Activated gamma-delta T cell treated with anti-CD3 and anti-CD28 coated beads, Interleukin-2, amount 50 U/mL, for 16 hours (primary cell): ENCODE measurements at places on chromosomes 1 and 21.

GRCh38 chr1:234437423-234438171 is 41.4 kb downstream of the TARBP1 start:
- no peak for DNase-seq

GRCh38 chr1:203663294-203663693 is 36.7 kb downstream of the ATP2B4 start:
- DNase-seq = no peak

DNA sequence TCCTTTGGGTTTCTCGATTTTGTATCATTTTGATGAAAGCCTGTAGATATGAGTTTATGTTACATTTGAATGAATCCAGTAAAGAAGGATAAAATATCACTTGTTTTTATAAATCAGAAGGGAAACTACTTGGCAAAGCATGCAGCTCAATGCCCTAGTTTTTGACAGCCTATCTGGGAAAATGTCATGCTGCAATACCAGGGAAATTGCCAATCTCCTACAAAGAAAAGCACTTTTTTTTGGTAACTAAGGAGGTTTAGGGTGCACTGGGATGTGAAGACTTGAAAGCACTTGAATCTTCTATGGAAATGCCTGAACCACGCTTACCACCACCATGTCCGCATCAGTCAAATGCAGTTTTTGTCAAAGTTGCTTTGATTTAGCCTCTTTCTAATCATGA is 446.9 kb upstream of the LRRC7 start:
- no peak for DNase-seq

DNA sequence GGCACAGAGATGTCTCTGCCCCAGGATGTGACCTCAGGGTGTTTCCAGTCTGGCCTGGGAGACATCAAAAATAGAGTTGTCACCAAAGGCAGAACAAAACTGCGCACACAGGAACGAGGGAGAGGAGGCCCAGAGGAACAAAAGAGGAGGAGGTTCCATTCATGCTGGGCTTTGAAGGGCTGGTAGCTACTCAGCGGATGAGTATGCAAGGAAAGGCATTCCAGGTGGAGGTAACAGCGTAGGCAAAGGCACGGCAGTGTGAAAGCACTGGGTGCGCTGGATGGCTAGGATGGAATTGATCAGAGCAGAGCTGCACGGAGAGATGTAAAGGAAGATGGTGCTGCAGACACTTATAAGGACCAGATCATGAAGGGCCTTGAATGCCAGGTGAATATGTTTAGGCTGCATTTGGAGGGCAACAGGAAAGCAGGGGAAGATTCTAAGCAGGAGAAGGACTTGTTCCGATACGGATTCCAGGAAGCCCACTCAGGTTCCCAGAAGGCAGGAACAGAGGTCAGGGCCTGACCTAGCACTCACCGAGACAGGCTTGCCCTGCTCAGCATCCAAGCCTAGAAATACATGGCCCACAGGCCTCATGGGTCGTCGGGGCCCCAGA is 6.3 kb downstream of the COL16A1 start:
- DNase-seq = no peak

DNA sequence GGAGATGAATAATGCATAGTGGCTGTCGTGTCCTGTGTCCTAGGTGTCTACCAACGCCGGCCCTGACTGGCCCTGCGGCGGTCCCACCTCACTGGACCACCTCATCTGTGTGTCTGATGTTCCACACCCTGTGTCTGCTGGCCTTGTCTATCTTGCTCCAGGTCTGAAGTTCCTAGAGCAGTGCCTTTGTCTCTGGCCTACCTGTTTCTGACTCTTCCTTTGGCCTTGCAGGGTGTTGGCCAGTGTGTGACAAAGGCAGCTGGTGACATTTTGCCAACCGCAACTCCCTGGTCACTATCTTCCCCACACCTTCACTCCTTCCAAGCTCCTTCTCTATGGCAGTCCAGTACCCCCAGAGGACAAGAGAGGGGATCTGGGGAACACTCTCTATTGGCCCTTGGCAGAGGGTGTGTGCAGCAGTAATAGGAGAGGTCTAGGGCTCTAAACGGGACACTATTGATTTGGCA is 1.4 kb upstream of the AHDC1 start:
- no peak for DNase-seq

GRCh38 chr1:3992103-3992556 is 92.1 kb upstream of the C1orf174 start:
- DNase-seq = no peak

- DNase-seq = no peak
These were observed 182.3 kb downstream of the BARHL2 start for GRCh38 chr1:90534663-90535295.

DNA sequence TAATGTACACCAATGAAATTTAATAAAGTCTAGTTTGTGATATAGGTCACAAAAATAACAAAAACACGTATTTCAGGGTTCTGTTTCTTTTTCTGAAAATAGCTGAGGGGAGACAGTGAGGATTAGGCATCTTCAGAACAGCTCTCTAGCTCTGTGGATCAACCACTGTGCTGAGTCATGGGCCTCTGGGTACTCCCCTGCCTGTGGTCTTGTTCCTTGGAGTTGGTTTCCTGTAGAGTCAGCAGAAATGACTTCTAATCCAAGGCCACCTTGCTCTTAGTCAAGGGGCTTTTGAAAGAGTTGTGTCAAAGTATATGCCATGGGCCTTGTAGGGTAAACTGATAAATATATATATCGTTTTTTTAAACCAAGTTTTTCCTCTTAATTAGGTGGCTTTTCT is 141.8 kb upstream of the ZRANB2 start:
- no peak for DNase-seq

GRCh38 chr1:48018799-48019198 is 21.6 kb upstream of the TRABD2B start:
- DNase-seq = no peak

GRCh38 chr21:14711287-14711686 is 165.2 kb upstream of the SAMSN1 start:
- DNase-seq = no peak

- no peak for DNase-seq
These were observed 20.4 kb downstream of the PRPF38A start for GRCh38 chr1:52424813-52425212.

DNA sequence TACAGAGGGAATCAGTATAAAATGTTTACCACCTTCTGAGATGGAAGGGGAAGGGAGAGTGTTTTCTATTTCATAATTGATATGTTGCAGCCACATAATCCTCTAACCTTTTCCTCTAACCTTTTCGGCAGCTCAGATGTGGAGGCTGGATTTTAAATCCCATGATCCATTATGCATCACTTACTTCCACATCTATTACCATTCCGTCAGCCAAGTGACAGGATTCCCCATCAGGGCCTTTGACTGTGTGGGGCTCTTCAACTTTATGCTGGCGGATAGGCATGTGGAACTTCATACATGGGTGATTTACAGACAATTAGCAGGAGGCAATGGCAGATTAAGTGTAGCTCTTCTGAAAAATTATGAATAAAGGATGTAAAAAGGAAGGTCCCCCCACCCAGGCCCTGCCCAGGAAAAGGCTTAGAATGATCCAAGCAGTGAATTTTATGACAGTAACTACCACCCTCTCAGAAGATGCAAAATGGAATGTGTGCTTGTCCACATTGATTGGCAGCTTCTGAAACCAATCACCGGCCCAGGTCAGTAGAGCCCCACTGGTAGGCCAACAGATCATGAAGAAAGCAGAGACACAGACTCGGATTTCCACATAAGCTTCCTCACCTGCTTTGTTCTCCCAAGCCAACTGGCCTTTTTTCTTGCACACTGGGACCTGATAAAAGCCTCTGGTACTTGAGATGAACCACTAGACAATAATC is 147.0 kb downstream of the ST6GALNAC5 start:
- no peak for DNase-seq

DNA sequence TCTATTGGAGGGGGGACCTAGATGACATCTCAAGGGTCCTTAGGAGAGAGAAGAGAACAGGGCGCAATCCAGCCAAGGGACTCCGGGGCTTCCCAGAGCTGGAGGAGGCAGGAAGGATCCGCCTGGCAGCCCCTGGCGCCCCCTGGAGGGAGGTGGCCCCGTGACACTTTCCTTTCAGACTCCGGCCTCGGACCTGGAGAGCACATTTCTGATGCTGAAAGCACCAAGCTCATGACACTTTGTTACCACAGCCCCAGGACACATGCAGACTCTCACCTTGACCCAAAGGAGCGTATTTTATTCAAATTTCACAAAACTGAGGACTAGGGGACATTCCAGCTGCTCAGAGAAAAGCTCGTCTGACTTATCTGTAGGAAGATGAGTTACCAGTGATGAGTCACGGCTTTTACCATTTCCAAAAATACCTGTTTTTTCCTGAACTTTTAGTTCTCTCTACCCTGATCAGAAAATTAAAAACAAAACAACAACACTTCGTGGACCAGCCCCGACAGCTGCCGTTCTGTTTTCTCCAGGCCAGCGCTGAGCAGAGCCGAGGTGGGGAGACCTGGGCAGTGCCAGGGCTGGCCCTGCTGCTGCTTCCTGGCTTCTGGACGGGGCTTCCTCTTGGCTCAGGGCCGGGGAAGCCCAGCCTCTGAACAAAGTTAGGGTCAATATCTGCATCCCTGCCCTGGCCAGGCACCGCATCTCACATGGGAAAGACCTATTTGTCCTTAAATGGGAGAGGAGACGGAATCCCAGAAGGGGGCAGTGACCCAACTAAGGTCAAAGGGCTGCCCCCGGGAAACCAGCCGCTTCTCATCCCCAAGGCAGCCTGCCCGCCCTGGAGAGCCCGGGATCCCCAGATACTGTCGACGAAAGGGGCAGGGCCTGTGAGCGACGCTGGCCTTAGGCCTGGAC is 21.6 kb upstream of the POFUT2 start:
- no peak for DNase-seq

GRCh38 chr1:66575739-66576138 is 41.8 kb downstream of the SGIP1 start:
- no peak for DNase-seq

- no peak for DNase-seq
These were observed 65.8 kb upstream of the BCL10 start for GRCh38 chr1:85342207-85342606.

- no peak for DNase-seq
These were observed 77.2 kb downstream of the NRIP1 start for GRCh38 chr21:14987370-14988170.

- DNase-seq = peak; percentile 55
These were observed 8.6 kb upstream of the CALML6 start for GRCh38 chr1:1906185-1907097.

GRCh38 chr1:52240592-52241210 is 98.8 kb downstream of the ZFYVE9 start:
- DNase-seq = no peak

- peak; percentile 27 for DNase-seq
These were observed 55.3 kb downstream of the NME7 start for GRCh38 chr1:169312084-169312954.

GRCh38 chr1:224076407-224076806 is 37.5 kb upstream of the FBXO28 start:
- DNase-seq = no peak

GRCh38 chr21:45982758-45983648 is 1.4 kb downstream of the COL6A1 start:
- no peak for DNase-seq

GRCh38 chr1:212219679-212220463 is 65.3 kb upstream of the PPP2R5A start:
- no peak for DNase-seq

- peak; percentile 21 for DNase-seq
These were observed 742 bp downstream of the P3H1 start for GRCh38 chr1:42765832-42766740.

- no peak for DNase-seq
These were observed at the start of gene MRAP for GRCh38 chr21:32298658-32299081. MRAP (plus strand) TSS chr21:32298855; CDS start chr21:32298972, 117 bp downstream.

- no peak for DNase-seq
These were observed 9.8 kb upstream of the KCNA3 start for GRCh38 chr1:110684491-110684890.

DNA sequence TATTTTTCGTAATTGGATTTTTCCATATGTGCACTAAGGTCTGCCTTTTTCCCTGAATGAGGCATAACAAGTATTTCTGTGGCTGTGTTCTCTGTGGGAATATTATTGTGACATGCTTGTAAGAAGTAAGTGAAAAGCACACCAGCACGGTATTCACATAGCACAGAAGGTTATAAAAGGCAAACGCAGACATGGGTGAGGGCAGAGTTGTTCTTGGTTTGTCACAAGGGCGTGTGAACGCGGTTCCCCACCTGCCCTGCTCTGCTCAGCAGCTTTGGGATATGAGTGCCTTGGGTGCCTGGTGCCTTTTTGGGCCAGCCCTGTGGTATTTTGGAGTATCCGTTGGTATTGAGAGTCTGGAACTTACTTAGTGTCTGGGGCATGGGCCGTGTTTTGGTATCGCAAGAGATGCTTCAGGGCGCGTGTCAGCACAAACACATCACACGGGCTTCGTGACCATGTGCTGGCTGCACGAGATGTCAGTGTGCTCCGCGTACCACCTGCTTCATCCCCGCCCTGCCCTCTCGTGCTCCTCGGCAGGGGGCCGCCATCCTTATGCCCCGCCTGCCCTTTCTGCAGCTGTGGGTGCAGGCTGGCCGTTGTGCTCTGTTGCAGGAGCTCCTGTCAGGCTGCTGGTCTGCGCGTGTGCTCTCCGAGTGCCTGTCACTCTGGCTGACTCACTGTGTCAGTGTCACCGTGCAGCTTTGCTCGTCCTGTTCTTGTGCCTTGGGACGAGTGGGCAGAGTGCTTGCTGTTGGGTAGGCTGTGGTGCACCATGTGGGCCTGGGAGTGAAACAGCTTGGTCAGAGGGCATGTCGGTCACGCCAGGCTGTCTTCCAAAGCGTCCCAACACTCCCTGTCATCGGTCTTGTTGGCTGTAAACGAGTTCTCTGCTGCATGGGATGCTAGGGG is 15.0 kb downstream of the SKI start:
- DNase-seq = no peak

GRCh38 chr1:47650205-47650604 is 212.4 kb downstream of the FOXD2 start:
- no peak for DNase-seq

DNA sequence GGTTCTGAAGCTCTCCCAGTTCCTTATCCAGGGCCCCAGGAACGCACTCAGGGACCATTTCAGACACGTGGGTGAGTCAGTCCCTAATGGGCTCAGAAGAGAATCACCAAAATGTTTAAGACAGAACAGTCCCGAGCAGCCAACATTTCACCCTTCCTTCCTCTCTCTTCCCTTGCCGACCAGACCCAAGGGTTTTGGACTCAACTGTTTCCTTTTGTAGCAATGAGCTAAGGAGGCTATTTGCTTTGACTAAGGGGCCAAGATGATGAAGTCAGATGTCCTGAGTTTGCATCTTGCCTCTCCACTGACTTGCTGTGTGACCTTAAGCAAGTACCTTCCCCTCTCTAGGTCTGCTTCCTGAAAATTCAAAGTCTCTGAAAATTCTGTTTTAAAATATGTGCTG is 472.3 kb upstream of the VAMP3 start:
- no peak for DNase-seq

GRCh38 chr1:212699104-212699624 is 476 bp downstream of the BATF3 start:
- peak; percentile 15 for DNase-seq

GRCh38 chr1:228046421-228047182 is 35.9 kb upstream of the ARF1 start:
- DNase-seq = no peak

- DNase-seq = no peak
These were observed 7.1 kb upstream of the DIRAS3 start for GRCh38 chr1:68057564-68057963.

GRCh38 chr1:46983166-46983829 is 40.2 kb upstream of the CYP4X1 start:
- no peak for DNase-seq
